Fibroblast of lung (primary cell): ENCODE measurements at places on chromosomes 7 and 10.

- DNase-seq, result no peak
Observed at GRCh38 chr7:142809671-142810070, 38.9 kb downstream of the PRSS2 start.

GRCh38 chr10:3734111-3734510, 50.9 kb downstream of the KLF6 start:
- DNase-seq, result no peak

- DNase-seq, result no peak
Observed at GRCh38 chr7:151274396-151274795, 25.9 kb upstream of the SMARCD3 start.

GRCh38 chr10:3803295-3803926, 18.4 kb upstream of the KLF6 start:
- DNase-seq, result no peak

DNA sequence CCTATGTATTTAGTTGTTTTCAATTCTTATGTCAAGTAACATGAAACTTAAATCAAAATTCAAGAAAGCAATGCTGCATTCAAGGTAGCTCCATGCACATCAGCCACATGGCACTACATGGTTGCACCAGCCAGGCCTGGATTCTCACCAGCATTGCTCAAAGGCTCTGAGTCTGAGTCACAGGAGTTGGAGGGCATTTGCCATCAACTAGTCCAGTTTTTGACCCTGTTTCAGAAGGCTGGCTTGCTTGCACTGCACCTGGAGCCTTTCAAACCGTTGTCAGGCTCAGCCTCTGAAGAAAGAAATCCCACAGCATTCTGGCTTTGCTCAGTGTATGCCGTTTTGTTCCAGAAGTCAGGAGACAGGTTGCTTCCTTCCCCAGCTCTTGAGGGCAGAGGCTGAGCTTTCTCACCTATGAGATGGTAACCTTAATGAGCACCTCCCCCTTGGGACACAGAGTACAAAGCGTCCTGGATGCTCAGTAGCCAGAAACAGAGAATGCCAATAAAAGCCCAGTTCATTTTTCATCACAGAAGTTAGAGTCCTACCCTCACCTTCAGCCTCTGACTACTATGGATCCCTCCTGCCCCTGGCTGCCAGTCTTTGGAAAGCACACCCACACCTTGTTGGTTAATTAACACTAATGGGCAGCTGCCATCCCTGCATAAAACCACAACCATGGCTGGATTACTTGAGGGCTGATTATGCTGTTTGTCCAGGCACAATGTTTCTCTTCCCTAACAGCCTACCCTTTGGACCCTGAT, 288.4 kb upstream of the LRRTM3 start:
- DNase-seq, result no peak

DNA sequence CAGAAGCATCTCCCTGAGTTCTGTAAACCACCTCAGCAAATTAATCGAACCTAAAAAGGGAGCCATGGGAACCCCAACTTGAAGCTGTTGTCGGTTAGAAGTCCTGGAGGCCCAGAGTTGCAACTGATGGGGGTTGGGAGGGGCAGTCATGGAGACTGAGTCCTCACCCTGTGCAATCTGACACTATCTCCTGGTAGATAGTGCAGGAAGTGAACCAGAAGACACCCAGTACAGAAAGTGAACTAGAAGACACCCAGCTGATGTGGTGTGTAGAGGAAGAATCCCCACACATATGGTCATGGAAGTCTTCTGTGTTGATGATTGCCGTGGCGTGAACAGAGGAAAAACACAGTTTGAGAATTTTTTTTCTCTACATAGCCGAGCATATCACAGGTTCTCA, 58.8 kb upstream of the SRRM3 start:
- DNase-seq, result no peak

DNA sequence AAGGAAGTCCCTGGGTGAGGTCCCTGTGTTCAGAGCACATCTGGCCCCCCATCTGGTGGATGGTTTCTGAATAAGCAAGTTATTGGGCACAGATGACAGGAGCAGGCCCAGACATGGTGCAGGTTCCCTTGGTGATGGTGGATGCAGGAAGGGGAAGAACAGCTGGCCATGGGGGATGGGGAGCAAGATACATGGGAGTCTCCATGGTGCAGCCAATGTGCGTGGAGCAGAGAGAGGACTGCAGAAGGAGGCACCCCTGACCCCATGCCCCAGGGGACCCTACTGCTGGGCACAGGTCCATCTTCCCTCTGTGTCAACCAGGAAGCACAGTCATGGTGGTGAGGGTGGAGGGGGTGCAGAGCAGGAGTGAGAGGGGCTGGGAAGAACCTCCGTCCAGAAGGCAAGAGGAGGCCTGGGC, 43.8 kb upstream of the RABGEF1 start:
- peak; percentile 10 for DNase-seq

DNA sequence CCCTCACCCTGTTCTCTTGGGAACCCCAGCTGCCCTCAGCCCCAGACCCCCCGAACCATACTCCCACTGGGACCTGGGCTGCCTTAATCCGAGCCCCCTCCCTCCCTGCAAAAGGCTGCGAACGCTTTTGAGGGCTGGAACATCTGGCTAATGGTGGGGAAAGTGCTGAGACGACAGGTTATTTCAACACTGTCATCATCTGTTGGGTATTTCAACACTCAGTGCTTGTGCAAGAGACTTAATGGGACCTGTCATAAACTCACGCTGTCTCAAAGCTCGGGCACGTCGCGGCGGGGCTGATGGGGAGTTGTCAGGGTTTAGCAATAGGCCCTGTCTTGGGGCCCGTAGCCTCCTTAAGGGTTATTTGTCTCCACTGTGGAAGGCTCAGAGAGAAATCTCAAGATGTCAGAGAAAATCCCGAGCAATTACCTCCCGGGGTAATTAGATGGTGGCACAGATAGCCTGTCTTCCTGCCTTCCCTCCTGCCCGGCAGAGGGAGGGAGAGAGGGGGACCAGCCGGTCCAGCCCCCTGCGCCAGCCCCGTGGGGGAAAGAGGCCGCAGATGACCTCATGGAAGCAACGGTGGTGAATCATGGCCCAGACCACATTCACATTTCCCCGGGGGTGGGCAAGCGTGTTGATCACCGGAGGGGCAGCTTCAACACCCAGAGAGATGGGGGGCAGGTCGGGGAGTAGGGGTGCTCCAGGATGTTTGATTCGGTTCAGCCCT, 88.7 kb upstream of the MYL10 start:
- DNase-seq, result peak; percentile 93

DNA sequence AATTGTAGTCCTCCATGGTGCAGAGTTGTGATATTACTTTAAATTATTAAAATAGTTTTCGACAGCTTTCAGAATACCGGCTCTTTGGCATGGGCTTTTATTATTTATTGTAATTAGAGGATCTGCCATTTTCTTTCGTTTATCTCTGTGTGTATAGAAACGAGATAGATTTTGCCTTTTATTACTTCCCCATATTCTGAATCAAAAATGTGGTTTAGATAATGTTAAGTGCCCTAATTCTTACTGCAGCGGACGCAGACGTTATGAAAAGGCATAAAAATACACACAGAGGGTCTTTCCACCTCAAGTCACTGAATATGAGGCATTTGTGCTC, 1.9 kb upstream of the ARID5B start:
- DNase-seq, result no peak

- DNase-seq, result no peak
Observed at GRCh38 chr10:97086530-97086929, 99.2 kb downstream of the SLIT1 start.

- peak; percentile 75 for DNase-seq
Observed at GRCh38 chr7:74174606-74175082, 488 bp downstream of the EIF4H start.

DNA sequence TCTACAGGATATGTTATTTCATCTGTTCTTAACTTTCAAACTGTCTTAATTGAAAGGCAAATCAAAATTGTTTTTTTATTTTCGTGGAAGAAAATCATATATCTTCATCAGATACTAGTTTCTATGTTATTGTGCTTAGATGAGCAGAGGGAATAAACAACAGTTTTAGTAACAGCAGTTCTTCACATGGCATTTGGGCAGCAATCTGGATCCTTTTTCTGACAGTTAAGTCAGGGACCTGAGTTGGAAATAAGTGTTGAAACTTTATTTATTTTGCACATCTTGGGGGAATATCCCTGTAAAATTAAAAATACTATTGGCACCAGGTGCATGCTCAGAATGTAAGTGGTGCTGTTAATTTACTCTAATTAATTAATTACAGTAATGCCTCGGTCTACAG, 296.3 kb downstream of the GPAM start:
- DNase-seq, result no peak

DNA sequence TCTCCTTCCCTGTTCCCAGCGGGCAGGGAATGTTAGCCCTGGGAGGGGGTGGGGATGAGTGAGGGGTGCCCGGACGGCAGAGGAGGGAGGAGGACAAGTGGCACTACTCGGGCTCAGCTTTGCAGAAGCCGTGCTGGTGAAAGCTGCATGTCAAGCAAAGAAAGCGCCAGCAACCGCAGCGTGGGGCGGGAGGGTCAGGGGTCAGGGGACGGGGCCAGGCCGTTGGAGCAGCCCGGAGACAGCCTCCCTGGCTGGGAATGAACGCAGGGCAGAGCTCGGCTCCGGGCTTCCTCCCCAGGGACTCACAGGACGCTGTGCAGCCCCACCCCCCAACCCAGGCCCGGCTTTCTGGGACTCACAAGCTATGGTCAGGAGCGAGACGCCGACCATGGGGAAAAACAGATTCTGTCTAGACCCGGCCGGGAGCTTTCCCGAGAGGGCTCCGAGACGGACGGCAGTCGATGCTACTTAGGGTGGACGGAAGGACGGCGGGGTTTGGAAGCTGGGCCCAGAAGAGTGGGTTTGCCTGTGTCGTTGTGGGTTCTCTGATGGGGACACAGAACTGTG, 113.4 kb downstream of the VIPR2 start:
- no peak for DNase-seq

GRCh38 chr7:42790196-42790595, 121.7 kb downstream of the C7orf25 start:
- DNase-seq, result peak; percentile 57

GRCh38 chr10:100709146-100710082, 36.0 kb upstream of the PAX2 start:
- no peak for DNase-seq

- no peak for DNase-seq
Observed at GRCh38 chr10:50531388-50532077, 92.2 kb downstream of the SGMS1 start.

DNA sequence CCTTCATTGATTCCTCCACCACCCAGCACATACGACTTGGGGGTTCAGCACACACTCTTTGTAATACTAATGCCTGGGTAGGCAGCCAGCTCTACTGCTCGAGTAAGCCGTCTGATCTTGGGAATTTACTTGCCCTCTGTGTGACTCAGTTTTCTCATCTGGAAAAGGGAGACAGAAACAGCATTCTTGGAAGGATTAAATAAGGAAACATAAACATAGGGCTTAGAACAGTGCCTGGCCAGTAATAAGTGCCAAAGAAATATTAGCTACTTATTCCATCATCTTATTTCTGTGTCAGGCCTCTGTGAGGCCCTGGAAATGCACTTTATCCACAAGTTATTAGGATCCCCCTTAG, 130.1 kb downstream of the TNS3 start:
- DNase-seq, result peak; percentile 76

- DNase-seq, result no peak
Observed at GRCh38 chr10:132106431-132106830, 40.7 kb downstream of the JAKMIP3 start.

DNA sequence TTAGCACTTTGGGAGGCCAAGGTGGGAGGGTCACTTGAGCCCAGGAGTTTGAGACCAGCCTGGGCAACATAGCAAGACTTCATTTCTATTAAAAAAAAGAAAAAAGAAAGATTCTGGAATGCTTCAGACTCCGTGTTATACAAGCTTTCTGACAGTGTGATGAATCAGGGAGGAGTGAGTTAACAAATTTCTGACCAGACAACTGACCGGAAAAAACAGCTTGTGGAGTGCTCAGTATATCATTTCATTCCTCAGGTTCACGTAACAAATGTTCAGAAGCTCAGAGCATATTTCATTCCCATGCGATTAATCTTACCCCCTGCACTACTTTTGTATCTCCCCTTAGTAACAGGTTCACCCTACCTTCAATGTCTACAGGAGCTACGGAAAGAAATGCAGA, 28.6 kb upstream of the TNPO3 start:
- peak; percentile 9 for DNase-seq

DNA sequence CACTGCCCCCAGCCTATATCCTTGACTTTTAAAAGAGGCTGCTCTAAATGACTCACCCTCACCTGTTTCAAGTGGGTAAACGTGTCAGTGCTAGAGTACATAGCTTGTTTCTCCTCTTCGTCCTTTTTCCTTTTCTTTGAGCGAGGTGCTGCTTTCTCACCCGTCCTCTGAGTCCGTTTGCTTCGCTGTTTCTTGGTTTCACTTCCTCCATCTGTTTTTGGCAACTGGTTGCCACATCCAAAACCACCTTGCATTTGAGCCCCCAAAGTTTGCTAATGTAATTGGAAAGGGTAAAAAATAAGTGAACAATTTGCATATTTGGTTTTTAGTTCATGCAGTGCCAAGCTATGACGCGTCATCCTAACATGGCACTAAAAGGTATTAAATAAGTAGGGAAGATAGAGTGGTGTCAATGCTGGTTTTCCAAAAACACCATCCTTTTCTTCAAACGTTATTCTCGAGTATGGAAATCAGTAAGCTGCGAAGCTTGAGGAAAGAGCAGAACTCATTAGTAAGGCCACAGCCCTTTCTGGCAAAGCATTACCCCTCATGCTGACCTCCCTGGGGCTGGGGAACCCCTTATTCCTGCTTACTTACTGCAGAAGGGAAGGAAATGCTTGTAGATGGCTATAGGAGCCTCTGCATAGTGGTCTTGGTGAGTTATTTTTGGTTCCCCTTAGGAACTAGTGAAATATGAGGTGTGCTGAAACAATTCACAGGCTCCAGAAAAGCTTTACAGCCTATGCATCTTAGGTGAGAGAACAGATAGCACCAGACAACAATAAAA, 133.5 kb downstream of the GALNT11 start:
- no peak for DNase-seq

DNA sequence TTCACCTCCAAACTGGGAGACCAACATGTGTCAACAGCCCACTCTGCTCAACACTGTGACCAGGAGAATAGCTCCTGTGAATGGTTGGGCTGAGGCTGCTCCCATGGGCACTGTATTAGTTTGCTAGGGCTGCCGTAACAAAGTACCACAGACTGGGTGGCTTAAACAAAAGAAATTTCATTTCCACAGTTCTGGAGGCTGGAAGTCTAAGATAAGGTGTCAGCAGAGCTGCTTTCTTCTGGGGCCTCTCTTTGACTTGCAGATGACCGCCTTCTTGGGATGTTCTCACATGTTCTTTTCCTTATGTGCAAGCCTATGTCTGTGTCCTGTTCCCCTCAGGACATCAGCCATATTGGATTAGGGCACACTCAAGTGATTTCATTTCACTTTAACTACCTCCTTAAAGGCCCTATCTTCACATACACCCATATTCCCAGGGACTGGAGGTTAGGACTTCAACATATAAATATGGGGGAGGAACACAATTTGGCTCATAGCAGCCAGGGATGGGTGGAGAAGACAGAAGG, 90.3 kb downstream of the CPED1 start:
- DNase-seq, result no peak

DNA sequence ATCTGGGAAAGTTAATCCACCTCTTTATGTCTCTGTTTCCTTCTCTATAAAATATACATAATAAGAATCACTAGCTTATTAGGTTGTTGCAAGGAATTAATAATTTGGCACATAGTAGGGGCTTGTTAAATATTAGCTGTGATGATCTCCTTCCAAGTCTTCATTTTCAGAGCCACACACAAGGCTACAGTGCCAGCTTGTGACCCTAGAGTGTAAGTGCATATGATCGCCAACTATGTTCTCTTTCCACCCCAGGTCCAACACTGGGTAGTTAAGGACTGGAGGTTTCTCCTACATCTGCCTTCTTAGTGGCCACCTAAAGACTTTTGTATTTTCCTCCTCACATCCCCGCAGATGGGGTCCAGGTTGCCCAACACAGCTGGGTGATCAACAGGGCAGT, 17.9 kb upstream of the ACSM6 start:
- no peak for DNase-seq

- no peak for DNase-seq
Observed at GRCh38 chr10:109178591-109178990, 744.7 kb downstream of the XPNPEP1 start.
